ENCODE measurements at places on chromosomes 16 and 17. TPM values are rescaled to one million over a fixed set of nuclear protein-coding genes. Genes with fewer than 3 reads are reported as not detected.
A peak's percentile ranks its signal among the peaks of the same experiment; 100 is the strongest.

Gene SEZ6L2
- total RNA-seq: 4.9 TPM

GRCh38 chr16:15785386-15786059 is 71.3 kb downstream of the MYH11 start:
- DNase-seq: no peak

- no peak for DNase-seq
Observed at GRCh38 chr16:86306811-86307513, 203.4 kb upstream of the FOXF1 start.

DNA sequence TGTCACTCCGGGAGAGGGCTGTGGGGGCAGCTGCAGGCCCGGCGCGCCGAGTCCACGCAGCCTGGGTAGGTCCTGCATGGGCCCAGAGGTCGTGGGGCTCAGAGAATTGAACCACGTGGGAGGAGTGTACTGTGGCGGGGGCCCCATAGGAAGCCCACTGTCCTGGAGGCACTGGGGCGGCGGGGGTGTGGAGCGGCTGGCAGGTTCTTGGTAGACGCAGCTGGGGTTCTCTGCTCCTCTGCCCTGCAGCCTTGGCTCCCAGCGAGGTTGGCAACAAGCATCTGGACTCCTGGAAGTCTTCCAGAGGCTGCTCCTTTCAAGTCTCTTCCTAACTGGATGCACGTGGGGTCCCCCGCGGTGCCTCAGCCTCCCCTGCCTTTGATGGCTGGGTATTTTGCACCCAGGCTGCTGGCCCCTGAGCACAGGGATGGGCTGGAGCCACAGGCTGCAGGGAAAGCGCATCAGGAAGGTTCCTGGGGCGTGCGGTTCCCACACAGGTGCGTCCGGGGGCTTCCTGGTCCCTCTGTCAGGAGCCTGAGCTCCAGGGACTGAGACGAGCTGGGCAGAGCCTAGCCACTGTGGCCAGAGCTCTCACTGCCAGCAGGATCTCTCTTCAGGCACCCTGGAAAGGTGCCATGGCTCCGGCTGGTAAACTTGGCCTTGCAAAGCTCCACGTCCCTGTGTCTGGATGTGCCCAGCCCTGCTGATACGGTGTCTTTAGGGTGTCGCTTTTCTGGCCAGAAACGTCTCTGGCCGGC is 9.3 kb downstream of the KCTD5 start:
- DNase-seq: no peak

Gene HOXB4
- total RNA-seq: 3.5 TPM

DNA sequence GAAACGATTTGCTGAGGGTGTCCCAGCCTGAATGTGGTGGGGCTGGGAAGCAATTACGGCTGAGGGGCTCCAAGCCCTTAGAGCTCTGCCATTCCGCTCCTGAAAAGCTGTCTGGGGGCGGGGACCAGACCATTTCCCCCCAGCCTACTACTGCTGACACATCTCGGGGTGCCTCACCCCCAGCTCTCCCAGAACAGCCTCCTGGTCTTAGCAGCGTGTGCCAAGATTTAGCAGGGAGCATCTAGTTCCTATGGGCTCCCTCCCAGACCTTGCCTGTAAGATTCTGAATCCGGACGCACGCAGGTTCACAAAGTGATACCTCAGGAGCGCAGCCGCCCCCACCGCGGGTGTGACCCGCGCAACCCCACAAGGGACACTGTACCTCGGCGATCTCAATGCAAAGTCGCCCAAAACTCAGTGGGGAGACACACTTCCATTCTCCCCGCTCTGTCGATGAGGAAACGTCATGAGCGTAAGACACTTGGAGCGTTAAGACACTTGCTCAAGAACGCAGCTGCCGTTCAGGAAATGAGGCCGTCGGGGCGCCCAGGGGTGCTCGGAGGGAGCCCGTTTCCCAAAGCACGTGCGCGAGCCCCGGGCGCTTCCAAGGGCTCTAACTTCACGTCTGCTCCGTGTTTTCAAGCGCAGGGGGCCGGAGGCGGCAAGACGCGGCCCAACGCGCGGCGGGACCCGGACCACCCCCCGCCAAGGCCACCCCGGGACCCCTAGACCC is 629 bp downstream of the GEMIN4 start:
- no peak for DNase-seq

DNA sequence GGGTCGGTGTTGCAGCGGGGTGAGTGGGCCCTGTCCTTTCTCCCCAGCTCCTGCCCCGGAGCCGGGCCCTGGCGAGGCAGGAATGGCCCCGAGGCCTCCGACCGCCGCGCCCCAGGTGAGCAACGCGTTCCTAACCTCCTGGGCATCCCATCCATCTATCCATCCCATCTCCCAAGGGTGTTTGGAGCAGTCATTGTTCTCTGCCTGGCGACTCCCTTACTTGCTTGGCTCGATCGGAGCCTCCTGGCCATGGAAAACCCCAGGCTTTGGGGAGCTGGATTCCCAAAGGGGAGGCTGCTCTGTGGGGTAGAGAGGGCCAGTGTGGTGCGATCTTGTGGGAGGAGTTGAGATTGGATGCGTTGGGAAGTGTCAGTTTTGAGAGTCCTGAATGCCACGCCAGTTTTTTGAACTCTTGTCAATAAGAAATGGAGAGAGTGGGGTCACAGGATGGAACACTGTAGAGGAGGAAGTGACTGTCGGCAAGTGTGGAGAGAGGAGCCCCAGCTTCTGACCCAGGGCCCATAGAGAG is 684 bp downstream of the ZFP90 start:
- no peak for DNase-seq

DNA sequence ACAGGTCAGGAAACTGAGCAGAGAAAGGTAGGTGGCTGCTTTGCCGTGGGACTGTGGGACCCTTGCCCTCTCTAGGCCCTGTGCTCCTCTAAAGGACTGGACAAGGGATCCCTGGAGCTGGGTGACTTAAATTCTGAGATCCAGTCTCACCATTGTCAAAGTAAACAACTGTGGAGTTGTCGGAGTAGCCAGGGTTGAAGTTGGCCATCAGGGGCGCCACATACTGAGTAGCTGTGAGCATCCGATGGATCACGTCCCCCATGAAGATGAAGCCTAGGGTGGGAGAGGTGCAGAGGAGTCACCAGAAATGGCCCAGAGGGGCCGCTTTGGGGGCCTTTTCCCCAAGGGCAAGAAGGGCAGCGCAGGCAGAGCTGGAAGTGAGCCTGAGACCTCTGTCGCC is 43.5 kb downstream of the PLXDC1 start:
- no peak for DNase-seq

DNA sequence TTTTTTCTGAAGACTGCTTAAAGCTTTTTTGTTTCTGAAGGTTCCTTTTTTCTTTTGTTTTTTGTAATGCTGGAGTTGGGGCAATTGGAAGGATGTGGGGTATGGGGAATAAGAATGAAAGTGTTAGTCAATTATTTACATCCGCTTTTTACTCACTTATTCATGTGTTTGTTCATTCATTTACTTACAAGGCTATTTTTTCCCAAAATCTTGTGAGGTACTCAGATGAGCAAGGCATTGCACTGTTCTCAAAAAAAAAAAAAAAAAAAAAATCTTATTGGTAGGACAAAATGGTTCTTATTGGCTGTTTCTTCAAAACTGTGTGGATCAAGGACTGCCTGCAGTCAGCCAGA is 55.7 kb downstream of the PLD6 start:
- DNase-seq: no peak

GRCh38 chr17:69812240-69812837 is 262.7 kb upstream of the KCNJ16 start:
- no peak for DNase-seq

DNA sequence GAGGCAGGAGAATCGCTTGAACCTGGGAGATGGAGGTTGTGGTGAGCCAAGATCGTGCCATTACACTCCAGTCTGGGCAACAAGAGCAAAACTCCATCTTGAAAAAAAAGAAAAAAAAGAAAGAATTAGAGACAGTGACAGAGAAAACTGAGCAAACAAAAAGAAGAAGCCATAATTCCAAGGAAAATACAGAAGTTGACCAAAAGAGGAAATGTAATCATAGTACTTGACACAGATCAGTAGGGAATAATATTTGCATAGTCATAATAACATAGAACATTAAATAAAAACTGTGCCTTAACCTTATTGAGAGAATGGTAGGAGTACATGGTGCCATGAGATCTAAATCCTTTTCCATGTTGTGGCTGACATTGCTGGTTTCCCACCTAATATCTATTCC is 14.7 kb upstream of the USP31 start:
- no peak for DNase-seq

DNA sequence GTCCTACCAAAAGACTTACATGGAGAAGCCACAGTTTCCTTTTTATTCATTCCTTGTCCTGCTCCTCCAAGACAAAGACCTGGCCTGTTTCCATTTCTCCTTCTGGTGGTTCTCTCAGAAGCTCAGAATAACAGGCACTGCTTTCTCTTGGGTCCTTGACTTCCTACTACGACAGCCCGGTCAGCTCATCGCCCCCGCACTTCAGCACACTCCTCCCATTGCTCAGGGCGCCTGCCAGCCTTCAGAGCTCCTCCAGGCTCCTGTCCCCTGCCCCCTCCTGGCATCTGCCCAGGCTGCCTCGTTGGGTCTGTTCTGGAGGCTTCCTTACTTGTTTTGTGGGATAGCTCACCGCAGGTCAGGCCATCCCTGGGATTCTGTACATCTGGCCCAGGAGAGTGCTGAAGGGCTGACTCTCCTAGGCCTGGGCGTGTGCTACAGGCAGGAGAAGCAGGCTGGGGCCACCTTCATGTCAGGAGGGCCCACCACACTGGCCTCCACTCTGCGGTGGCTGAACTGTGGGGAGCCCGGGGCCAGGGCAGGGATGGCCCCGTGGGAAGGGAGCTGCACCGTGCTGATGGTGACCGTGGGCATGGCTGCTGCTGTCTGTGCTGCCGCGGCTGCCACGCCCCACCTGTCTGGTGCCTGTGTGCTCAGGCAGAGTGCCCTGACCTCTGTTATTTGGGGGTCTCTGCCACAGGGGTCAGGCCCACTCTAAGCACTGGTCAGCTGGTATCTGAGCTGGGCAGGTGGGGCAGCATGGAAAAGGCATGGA is 17.7 kb downstream of the TCF25 start:
- no peak for DNase-seq

Gene CCL23
- total RNA-seq: 3.1 TPM

Gene MARF1
- 44.6 TPM for total RNA-seq

Gene CIBAR2
- not detected for total RNA-seq

Gene CMTM2
- total RNA-seq: not detected

DNA sequence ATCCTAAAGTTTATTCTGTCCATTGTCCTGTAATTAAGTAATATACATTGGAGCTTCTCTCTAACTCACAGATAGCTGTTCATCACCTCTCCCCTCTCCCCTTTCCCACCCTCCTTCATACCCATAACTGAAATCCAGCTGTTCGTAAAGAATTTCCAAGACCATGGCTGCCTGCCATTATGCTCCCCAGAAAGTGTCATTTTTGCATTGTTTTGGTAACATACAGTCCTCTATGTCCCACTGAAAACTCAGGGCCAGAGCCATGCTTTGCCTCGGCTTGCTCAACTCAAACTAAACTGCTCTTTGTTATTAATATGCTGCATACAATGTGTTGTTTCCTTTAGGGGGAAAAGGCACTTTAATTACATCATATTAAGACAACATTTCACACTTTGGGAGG is 132.0 kb downstream of the MRTFB start:
- no peak for DNase-seq

GRCh38 chr17:3974138-3974687 is 10.0 kb upstream of the ATP2A3 start:
- DNase-seq: no peak

DNA sequence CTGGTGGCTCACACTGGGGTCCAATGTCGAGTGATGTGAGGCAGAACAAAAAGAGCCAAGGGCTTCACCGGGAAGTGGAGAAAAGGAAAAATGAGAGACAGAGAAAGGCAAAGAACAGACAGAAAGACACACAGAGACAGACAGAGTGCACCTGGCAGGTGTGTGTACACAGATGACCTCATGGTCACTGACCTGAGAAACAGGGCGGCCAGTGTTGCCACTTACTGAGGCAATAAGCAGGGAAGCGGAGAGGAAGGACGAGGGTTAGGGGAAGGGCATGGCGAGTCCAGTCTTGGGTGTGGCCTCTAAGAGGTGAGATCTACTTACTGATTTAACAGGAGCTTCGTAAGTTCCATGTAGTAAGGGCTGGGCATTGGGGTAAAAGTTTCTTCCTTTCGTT is 7.5 kb downstream of the GINS2 start:
- DNase-seq: no peak

DNA sequence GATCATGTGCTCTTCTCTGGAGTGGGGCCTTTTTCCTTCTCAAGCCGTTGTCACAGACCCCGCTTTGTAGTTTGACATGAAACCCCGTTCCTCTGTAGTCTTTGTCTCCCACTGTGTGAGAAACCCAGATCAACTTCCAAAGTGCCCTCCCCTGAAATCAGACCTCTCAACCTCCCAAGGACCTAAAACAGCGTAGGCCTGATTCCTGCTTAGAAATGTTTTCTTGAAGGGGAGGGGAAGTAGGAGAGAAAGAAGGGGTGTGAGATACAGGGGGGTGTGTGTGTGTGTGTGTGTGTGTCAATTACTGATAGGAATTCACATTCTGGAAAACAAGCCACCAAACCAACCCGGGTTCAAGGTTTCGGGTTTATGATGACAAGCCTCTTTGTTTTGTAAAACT is 1.4 kb downstream of the UBE2O start:
- no peak for DNase-seq

Gene TMEM238L
- total RNA-seq: not detected

Gene NRN1L
- 5.1 TPM for total RNA-seq

GRCh38 chr16:85281181-85281580 is 168.9 kb upstream of the CIBAR2 start:
- DNase-seq: no peak

Gene ABCA8
- 349 TPM for total RNA-seq

Gene FAHD1
- total RNA-seq: 28.2 TPM

GRCh38 chr17:1227917-1228780 is 42.1 kb upstream of the BHLHA9 start:
- DNase-seq: peak; percentile 48

Gene TP53TG3D
- 5.9 TPM for total RNA-seq

DNA sequence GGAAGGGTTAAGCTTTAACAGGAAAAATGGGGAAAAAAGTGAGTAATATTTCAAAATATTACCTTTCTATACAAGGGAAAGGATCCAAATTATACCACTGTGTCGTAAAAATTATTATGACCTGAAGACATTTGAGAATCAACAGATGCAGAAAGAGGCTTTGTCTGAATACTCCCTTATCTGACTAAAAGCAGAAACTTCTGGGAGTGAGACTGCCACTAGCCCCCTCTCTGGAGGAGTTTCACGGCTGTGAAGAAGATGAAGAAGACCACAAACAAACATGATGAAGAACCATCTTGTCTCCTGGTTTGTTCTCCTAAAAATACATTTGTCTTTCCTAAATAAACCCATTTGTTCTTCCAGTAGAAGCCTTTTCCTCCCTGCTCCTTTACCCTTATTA is 29.4 kb downstream of the CNTROB start:
- DNase-seq: no peak

Gene CES1
- 48.1 TPM for total RNA-seq

Gene SYNGR2
- 70.2 TPM for total RNA-seq

DNA sequence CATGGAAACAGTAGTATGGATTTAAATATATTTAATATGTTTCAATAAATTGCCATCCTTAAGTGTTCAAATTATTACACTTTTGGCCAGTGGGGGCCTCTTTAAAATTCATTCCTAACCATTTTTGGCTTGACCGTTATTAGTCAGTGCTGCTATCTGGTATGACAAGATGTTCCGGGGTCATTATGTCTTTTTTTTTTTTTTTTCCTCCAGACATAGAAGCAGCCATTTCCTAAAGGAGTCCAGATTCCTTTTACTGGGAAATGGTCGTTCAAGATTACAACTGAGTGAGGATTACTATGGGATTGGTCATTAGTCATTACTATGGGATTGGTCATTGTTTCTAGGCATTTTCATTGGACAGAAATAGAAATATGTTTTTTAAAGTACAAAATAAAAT is 53.4 kb downstream of the NF1 start:
- no peak for DNase-seq

Data from tibial nerve (tissue), 4 donors.